ENCODE measurements at places on chromosomes 1 and 21.

DNA sequence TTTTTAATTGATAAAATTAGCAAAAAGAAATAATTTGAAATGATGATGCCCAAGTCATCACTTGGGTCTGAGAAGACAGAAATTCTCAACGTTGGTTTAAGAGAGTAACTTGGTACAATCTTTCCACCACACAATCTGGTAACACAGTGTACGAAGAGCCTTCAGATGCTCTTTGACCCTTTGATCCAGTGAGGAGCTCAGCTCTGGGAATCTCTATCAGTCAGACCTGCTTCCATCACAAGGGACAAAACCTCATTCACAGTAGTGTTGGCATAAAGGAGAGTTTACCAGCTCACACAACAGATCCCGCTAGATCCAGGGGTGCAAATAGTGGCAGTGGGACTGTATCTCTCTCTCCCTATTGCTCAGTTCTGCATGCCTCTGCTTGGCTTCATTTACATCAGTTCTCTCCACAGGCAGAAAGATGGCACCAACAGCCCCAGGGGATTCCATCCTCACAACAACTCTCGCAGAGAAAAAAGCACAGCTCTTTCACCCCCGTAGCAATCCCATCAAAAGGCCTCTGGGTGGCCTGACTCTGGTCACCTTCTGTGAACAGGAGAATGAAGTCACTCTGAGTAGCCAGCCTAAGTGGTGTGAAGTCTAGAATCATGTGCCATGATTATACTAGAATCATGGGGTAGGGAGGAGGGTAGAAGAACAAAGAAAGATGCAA, 119.7 kb downstream of the ZNF281 start:
- no peak for DNase-seq

DNA sequence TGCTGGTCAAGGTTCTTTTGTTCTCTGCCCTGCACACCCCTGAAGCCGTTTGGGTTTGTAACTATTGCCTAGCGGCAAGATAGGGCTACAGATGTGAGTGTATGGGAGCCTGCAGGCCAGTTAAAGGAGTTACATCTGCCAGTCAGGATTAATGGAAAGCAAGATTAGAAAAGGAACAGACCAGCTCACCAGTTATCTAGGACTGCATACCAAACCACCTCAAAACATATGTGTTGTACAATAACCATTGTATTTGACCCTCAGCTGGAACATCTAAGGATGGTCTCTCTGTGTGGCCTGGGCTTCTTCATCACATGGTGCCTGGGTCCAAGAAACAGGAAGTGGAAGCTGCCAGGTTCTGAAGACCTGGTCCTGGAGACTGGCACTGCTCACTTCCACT, 52.5 kb upstream of the FBXO28 start:
- DNase-seq, result no peak

GRCh38 chr1:15915991-15916390, 59.9 kb downstream of the ZBTB17 start:
- no peak for DNase-seq

- no peak for DNase-seq
Observed at GRCh38 chr1:81428998-81429397, 371.7 kb upstream of the ADGRL2 start.

- DNase-seq, result no peak
Observed at GRCh38 chr1:155329980-155330598, 9.4 kb downstream of the RUSC1 start.

DNA sequence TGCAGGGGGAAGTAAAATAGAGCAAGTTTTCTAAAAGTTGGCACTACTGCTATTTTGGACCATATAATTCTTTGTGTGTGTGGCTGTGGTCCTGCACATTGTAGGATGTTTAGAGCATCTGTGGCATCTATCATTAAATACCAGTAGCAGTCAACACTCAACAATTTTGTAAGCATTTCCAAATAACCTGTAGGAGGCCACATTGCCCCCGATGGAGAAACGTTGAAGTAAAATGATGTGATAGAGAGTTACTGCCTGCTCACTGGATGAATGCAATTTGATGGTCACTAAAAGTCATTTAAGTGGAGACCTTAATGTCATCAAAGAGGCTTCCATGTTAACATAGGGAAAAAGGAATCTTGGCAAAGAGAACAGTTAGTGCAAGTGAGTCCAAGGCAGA, 560.8 kb downstream of the NEGR1 start:
- no peak for DNase-seq

DNA sequence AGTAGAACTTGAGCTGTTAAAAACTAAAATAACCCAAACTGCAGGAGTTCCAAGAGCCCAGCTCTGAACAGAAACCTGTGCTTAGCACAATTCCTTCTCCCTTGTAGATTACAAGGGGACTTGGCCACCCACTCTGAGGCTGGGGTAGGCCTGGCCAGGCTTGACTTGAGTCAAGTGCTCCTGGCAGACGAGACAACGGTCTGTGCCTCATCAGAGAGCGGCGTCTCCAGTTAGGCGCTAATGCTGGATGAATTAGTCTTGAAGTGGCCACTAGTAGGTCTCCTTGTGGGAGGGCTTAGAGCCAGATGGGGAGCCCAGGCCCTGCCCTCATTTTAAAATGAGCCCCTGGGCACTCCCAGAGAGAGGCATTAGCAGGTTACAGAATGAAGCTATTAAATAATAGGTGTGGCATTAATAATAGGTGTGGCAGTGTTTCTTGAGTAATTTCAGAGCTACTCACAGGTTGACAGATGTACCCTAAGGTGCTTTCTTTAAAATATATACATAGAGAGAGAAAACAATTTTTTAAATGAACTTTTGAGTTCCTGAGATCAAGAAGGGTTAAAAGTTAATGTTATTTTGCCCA, 1.1 kb downstream of the EEIG2 start:
- DNase-seq, result peak; percentile 58

DNA sequence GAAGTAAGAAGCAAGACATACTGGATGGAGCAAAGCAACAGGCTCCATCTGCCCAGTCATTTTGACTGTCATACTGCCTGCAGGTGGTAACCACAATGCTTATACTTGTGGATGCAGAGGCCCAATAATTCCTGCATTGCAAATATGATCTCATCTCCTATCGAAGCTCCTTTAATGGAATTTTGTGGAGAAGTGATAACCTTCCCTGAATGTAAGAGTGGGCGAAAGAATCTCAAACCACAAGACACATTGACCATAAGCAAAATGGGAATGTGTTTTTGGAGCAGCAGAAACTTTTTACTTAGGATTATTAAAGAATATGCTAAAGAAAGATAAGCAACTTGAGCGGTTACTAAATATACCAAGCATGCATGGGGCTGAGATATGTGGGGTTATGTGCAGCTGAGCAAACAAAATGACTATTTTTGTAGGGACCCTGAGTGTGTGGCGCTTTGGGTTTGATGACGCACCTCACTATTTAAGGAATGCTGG, 77.4 kb upstream of the BACH1 start:
- DNase-seq, result no peak

- peak; percentile 16 for DNase-seq
Observed at GRCh38 chr21:42159560-42160110, 59.3 kb upstream of the ABCG1 start.

DNA sequence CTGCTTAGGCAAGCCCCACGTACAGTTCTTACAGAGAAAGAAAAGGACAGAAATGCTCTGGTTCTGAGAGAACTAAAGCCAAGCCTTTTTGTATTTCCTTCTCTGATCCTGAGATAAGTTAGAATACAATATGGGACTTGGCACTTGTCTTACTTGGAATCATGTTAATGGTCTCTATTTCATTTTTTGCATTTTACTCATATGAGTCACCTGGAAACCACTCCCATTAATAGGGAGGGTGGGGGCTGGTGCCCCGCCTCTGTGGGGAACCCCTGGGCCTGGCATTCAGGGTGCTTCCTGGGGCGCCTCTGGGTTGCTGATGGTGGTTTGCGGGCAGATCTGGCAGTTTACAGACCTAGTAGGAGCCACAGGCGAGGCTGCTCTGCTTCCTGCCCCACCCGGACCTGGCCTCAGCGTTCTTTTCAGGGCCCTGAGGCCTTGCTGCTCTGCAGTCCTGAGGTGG, 26.7 kb downstream of the TSPAN2 start:
- peak; percentile 84 for DNase-seq

DNA sequence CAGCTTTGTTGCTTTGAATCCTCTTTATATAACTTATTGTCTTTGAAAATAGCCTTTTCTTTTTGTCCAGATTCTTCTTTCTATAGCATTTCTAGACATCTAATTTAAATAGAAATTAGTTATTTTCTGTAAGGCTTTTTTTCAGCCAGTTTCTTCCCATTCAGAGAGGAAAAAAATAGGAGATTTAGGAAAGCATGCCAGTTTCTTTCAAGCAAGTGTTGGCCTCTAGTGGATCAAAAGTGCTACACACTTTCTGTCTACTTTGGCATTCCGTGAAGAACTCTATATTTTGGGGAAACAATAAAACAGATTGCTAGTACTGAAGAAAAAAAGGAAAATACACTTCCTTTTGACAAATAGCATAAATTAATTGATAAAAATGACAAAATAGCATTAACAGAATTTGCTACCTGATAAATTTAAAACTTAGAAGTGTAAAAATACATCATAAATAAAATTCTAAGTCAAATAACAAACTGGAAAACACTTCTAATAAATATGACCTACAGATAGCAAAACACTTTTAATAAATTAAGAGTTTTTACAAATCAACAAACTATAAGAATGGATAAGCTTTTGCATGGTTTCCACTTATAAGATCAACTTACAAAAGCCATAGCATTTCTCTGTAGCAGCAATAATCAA, 13.1 kb upstream of the EXO1 start:
- DNase-seq, result no peak

GRCh38 chr1:119288751-119289150, 79.8 kb upstream of the HAO2 start:
- no peak for DNase-seq

DNA sequence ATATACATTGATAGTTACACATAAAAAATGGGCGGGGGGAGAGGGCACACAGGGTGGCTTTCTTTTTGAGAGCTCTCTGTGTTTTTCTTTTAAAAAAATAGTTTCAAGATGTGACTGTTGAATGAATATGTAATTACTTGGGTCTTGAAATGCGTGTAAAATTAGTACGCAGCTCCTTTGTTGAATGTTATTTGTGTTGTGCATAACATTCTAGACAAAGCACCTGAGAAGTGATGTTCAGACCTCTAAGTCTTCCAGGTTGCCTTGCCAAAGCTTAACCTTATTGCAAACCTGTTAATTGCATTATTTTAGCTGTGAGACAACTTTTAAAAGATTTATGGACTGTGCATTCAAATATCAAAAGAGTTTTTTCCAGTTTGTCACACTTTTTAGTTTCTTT, 5.4 kb downstream of the PBX1 start:
- no peak for DNase-seq

- no peak for DNase-seq
Observed at GRCh38 chr1:246809473-246809872, 85.3 kb downstream of the SCCPDH start.

DNA sequence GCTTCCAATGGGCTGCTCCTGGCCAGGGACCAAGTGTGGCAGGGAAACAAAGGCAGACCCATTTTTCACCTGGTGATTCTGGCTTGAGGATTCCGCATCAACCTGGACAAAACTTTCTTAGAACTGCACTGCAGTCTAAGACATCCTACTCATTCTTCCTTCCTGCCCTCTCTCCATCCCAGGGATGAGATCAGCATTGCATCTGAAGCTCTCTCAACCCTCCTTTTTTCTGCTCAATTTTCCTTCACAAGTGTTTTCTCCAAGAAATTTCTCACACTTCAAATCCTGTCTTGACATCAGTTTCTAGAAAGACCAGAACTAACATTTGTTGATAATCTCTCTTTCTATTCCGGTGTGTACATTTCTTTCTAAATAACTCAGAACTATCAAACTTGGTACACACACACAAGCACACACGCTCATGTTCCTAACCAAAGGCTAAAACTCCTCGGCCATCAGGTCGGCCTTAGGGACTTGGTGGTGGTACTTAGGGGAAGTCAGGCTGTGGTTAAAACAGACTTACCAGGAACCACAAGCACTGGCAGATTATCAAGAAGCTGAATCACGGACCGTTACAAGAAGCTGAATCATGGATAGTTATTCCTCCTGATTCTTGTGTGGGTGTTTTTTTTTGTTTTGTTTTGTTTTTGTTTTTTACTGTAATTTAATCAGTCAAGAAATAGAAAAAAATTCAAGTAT, 21.0 kb upstream of the CXADR start:
- DNase-seq, result no peak

DNA sequence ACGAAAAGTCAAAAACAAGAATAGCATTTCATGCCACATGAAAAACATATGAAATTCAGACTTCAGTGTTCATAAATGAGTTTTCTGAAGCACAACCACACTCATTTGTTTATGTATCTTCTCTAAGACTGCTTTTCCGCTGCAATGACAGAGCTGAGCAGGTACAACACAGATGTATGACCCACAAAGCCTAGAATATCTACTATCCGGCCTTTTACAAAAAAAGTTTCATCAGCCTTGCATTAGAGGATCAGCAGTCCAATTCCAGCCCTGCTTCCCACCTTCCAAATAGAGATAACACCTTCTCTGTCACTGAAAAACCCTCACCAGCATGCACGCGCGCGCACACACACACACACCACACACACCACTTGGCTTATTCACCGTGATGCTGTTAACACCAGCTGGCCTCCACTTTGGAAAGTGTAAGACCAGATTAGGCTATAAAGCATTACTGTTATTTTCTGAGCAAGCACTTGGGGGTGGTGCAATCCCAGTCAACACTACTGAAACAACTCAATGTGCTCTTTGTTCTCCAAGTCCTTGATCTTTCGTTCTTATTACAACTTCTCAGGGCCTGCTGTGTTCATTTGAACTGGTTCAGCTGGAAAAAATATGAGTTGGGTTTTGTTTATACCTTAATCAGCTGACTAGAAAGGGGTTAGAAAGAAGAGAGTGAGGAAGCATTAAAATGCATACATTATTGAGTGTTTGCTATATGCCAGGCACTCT, 90.0 kb downstream of the GLUL start:
- DNase-seq, result no peak

DNA sequence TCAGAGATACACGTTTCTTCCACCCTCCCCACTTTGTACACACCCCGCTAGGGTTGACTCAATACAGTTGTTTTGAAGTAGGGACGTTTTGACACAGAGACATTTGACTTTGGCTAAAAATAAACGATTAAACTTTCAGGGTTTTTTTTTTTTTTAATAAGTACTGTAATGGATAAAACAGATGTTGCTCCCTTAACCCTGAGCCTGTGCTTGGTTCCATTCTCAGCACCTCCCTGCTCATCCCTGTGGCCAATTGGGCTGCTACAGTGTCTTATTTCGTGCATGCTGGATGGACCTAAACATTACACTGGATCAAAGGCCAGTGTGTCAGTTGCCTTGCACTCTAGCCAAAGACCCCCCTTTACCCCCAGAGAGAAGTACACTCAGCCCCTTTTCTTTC, 16.9 kb downstream of the GRHL3 start:
- no peak for DNase-seq

- DNase-seq, result no peak
Observed at GRCh38 chr1:172382406-172382805, 38.1 kb upstream of the C1orf105 start.

- DNase-seq, result no peak
Observed at GRCh38 chr1:55444667-55445066, 229.5 kb upstream of the USP24 start.

DNA sequence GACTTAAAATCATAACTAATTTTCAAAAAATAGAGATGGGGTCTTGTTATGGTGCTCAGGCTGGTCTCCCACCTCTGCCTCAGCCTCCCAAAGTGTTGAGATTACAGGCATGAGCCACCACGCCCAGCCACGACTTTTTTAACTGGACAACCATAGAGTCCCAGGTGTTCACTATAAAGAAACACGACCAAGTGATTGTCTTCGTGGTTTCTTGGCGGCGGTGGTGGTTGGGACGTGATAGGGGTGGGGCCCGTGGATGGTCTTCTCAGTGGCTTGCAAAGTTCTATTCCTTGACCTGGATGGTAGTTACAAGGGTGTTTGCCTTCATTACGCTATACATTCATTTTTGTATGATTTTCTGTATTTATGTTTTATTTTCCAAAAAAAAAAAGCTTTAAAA, 34.6 kb upstream of the COX20 start:
- DNase-seq, result no peak

- DNase-seq, result peak; percentile 89
Observed at GRCh38 chr1:11858968-11859871, 475 bp upstream of the NPPB start.
